Muscle of back (tissue), 13 donors: ENCODE measurements at places on chromosomes 5 and 9. TPM values are rescaled to one million over a fixed set of nuclear protein-coding genes. Genes with fewer than 3 reads are reported as not detected.

The PROB1 gene
- 40.5 TPM for polyA plus RNA-seq

The ST8SIA4 gene
- 7.6 TPM for polyA plus RNA-seq

GRCh38 chr9:126559296-126559695, 54.4 kb upstream of the LMX1B start:
- no peak for DNase-seq

DNA sequence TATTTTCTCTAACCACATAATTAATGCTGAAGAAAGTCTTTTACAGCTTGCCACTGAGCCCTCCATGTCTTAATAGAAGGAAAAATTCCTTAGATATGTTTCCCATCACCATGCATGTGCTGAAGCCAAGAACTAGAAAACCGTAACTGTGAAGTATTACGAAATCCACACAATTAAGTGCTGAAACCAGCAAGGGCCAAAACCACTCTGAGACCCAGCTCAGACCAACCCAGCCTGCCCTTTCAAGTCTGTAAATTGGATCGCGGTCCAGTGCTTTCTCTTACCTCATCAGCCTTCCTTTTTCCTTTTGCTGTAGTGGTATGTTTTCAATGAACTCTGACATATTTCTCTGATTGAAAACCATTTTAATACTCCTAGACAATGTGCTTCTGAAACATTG, 26.3 kb downstream of the SEMA5A start:
- DNase-seq: peak; percentile 44

GRCh38 chr5:161190778-161191177, 338.8 kb upstream of the ATP10B start:
- no peak for DNase-seq

- no peak for DNase-seq
These were observed 866 bp upstream of the SEMA6A start for GRCh38 chr5:116575326-116576052.

- DNase-seq: no peak
These were observed 181.7 kb upstream of the S1PR3 start for GRCh38 chr9:88809355-88810161.
